ENCODE measurements at places on chromosomes 11 and 22. TPM values are rescaled to one million over a fixed set of nuclear protein-coding genes. Genes with fewer than 3 reads are reported as not detected.

The RAB36 gene
- total RNA-seq, result 3.7 TPM

The SNU13 gene
- 65.6 TPM for total RNA-seq

The PITPNB gene
- 24.3 TPM for total RNA-seq

The NXPE1 gene
- not detected for total RNA-seq

The OR52E1 gene
- total RNA-seq, result not detected

The MS4A8 gene
- total RNA-seq, result not detected

The OR2D2 gene
- 0.78 TPM for total RNA-seq

The RGL4 gene
- total RNA-seq, result not detected

The IL18BP gene
- 4.5 TPM for total RNA-seq

The OR52B2 gene
- total RNA-seq, result not detected

The KLHDC7B gene
- total RNA-seq, result 1.1 TPM

The KRTAP5-9 gene
- not detected for total RNA-seq

The OR5B17 gene
- not detected for total RNA-seq

The NAV2 gene
- total RNA-seq, result 22.2 TPM

The OR51B4 gene
- total RNA-seq, result not detected

The APOBEC3H gene
- not detected for total RNA-seq

Data from smooth muscle cell of the umbilical artery (primary cell).